DMS79 treated with DMSO at 0.1 percent for 48 hours (cell line): ENCODE measurements at places on chromosomes 2 and 18.
A peak's percentile ranks its signal among the peaks of the same experiment; 100 is the strongest.

- no peak for DNase-seq
Observed at GRCh38 chr2:74538881-74539339, 9.2 kb downstream of the HTRA2 start.

GRCh38 chr2:38450509-38450908 is 73.4 kb upstream of the ATL2 start:
- no peak for DNase-seq

GRCh38 chr2:158024288-158024898 is 77.3 kb upstream of the UPP2 start:
- peak; percentile 60 for DNase-seq

DNA sequence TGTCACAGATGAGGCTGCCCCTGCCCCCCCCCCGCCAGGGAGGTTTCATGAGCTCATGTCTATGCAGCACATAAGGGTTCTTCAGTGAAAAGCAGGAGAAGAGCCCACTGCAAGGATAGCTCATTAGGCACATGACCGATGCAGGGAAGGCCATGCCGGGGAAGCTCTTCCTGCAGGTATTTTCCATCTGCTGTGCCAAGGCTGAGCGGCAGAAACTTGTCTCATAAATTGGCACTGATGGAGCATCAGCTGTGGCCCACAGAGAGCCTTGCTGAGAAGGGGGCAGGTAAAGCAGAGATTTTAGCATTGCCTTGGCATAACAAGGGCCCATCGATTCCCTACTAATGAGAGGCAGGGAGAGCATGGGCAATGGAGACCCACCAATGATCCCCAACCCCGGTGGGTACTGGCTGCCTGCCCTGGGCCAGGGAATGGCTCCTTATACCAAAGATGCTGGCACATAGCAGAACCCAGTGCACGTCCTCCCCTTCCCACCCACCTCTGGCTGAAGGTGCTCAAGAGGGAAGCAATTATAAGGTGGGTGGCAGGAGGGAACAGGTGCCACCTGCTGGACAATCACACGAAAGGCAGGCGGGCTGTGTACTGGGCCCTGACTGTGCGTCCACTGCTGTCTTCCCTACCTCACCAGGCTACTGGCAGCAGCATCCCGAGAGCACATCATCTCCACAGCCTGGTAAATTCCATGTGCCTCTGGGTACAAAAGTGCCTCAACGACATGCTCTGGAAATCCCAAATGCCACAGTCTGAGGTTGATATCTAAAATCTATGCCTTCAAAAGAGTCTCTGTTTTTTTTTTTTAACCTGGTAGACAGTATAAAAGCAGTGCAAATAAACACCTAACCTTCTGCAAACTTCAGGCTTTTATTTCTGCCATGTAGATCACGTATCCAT is 41.4 kb downstream of the STEAP3 start:
- DNase-seq: peak; percentile 3

- no peak for DNase-seq
Observed at GRCh38 chr18:62898359-62898758, 183.0 kb downstream of the PHLPP1 start.

GRCh38 chr2:120108749-120109148 is 95.9 kb downstream of the EPB41L5 start:
- no peak for DNase-seq

- DNase-seq: peak; percentile 49
Observed at GRCh38 chr2:175207741-175208438, 26.4 kb upstream of the ATP5MC3 start.

DNA sequence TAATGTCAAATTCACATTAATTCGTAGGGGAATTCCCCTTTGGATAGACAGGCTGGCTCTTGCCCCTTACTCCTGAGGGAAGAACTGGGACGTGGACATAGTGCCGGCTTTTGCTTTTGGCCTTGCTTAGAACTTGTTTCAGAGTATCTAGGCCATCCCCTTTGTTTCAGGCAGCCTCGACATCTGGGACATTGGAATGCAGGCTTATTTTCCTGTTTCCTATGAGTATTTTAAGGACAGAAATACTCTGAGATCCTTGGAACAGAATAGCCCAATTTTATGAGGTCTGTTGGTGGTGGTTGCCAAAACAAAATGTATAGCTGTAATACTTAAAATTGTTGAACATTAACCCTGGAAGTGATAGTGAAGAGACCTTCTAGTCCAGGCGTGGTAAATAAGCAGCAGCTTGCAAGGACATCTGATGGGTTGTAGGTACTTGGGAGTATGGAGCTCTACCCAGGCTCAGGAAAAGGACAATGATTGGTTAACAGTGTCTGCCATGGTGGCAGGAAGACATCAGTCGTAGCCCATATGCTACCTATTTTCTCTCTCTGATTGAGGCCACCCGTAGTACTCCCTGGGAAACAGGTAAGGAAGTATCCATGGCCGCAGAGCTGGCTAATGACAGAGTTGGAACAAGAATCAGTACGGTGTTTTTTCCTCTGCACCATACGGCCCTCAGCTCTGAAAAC is 112.4 kb downstream of the CDK15 start:
- no peak for DNase-seq
